Hair follicular keratinocyte (primary cell): ENCODE measurements at places on chromosomes 2 and 18. TPM values are rescaled to one million over a fixed set of nuclear protein-coding genes. Genes with fewer than 3 reads are reported as not detected.

Gene CCDC68
- total RNA-seq, result 4.6 and 4.9 TPM in 2 replicates

Gene COL5A2
- 43.5 and 52.9 TPM in 2 replicates for total RNA-seq

Gene RFX8
- 0.08 TPM in 1 of 2 replicates, not detected in the other for total RNA-seq

Gene PAX8
- 3.5 and 3.7 TPM in 2 replicates for total RNA-seq

Gene C2orf66
- not detected in 2 replicates for total RNA-seq

Gene GRHL1
- 2.3 and 10.1 TPM in 2 replicates for total RNA-seq

Gene CD8B2
- not detected in 2 replicates for total RNA-seq

Gene RNF144A
- 2.2 and 3.6 TPM in 2 replicates for total RNA-seq

Gene NEB
- under 0.01 TPM in 1 of 2 replicates, not detected in the other for total RNA-seq

Gene MYOM1
- total RNA-seq, result 0.04 and 0.08 TPM in 2 replicates

Gene GREB1L
- 1.8 and 3.6 TPM in 2 replicates for total RNA-seq

Gene ALPG
- total RNA-seq, result not detected in 2 replicates

Gene FAM161A
- 0.70 and 1.6 TPM in 2 replicates for total RNA-seq

Gene TTN
- total RNA-seq, result under 0.01 TPM in 1 of 2 replicates, not detected in the other

Gene PLGLB2
- total RNA-seq, result 0.23 and 4.1 TPM in 2 replicates

Gene FEV
- total RNA-seq, result not detected in 2 replicates

Gene ATG9A
- 36.9 and 40.2 TPM in 2 replicates for total RNA-seq

Gene DCDC2C
- total RNA-seq, result not detected in 2 replicates

Gene KIAA2012
- total RNA-seq, result not detected in 2 replicates

Gene ALK
- total RNA-seq, result under 0.01 TPM in 1 of 2 replicates, not detected in the other

Gene LOXHD1
- not detected in 2 replicates for total RNA-seq

Gene RAPH1
- 13.0 and 20.0 TPM in 2 replicates for total RNA-seq

Gene HRH4
- total RNA-seq, result 0.08 TPM in 1 of 2 replicates, not detected in the other

Gene MGAT4A
- 0.16 and 0.53 TPM in 2 replicates for total RNA-seq

Gene TUBA3E
- total RNA-seq, result not detected in 2 replicates

Gene MC5R
- total RNA-seq, result not detected in 2 replicates

Gene GPR39
- total RNA-seq, result 5.5 and 7.3 TPM in 2 replicates

Gene DDX1
- 60.8 and 73.8 TPM in 2 replicates for total RNA-seq

Gene EPB41L5
- 10.7 and 13.1 TPM in 2 replicates for total RNA-seq

Gene MRPL44
- total RNA-seq, result 32.3 and 38.3 TPM in 2 replicates

Gene ANXA4
- total RNA-seq, result 51.6 and 54.0 TPM in 2 replicates

Gene EVX2
- total RNA-seq, result not detected in 2 replicates

Gene L3MBTL4
- total RNA-seq, result 0.23 and 0.49 TPM in 2 replicates

Gene SNORC
- total RNA-seq, result 0.04 and 1.2 TPM in 2 replicates

Gene SP5
- total RNA-seq, result not detected in 2 replicates

Gene HSBP1L1
- 26.8 and 29.2 TPM in 2 replicates for total RNA-seq

Gene STPG4
- total RNA-seq, result not detected in 2 replicates

Gene MPP4
- 0.23 and 0.55 TPM in 2 replicates for total RNA-seq

Gene TMEM163
- total RNA-seq, result not detected in 2 replicates

Gene SCN1A
- total RNA-seq, result not detected in 2 replicates

Gene ONECUT2
- total RNA-seq, result under 0.01 TPM in 1 of 2 replicates, not detected in the other

Gene LIPG
- total RNA-seq, result 84.4 and 118 TPM in 2 replicates

Gene EHBP1
- total RNA-seq, result 32.4 and 50.1 TPM in 2 replicates

Gene LRP2
- not detected in 2 replicates for total RNA-seq

Gene KLHL14
- total RNA-seq, result not detected in 2 replicates

Gene UGT1A5
- total RNA-seq, result not detected in 2 replicates

Gene DPYSL5
- not detected in 2 replicates for total RNA-seq

Gene STK16
- total RNA-seq, result 13.7 and 38.1 TPM in 2 replicates

Gene REG1A
- total RNA-seq, result not detected in 2 replicates
